ENCODE measurements at places on chromosomes 11 and 22.

DNA sequence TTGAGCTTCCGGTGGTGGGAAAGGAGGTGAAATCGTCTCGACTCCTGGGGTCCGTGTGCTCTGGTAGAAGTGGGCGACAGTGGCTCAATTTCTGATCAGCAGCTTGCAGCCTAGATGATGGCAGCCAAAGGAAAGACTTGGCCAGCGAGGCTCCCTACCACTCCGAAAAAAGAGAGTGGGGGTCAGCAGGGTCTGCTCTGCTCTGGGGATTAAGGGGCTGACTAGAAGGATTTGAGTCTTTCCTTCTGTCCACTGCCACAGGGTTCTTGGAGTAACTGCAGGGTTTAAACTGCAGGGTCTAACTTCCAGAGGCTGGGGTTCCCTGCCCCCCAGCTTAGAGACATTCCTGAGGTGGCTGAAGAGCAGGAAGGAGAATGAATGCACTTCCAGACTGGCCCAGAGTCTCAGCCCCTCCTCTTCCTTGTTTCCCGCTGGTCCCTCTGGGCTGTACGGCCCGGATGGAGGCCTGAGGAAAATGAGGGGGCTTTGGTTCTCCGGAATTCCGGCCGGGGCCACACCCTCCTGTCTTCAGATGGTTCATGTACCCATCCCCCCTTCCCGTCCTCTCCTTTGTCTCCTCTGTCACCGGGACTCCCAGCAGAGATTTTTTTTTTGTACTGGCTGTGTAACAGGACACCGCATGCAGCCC is 907 bp downstream of the SERPINH1 start:
- no peak for DNase-seq

DNA sequence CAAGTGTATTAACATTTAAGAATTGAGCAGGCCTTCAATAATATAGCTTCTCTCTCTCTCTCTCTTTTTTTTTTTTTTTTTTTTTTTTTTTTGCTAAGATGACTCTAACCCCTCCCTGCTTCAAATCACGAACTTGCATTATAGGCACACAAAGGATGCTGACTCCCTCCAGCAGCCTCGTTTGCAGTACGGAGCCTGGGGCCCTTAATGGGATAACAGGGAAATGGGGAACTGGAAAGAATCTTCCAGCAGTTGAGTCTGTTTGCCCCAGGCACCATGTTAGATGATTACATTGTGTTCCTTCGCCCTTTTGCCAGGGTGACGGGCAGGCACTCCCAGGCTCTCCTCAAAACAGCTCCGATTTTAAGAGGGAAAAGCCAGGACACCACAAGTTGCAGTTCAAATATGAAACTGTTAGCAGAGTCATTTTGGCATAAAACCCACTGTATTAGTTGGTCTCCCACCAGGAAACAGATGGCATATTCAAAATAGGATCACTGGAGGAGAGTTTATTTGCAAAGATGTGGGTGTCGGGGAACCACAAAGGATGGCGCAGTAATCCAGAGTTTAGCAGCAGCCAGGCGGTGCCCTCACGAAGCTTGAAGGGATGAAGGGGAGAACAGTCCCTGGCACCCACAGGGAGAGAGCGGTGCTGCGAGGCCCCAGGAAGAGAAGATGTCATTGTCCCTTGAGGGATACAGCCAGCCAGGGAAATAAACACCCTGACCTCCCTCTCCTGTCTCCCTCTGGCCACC is 26.5 kb upstream of the TREH start:
- DNase-seq, result no peak

- DNase-seq, result no peak
These were observed 12.4 kb upstream of the HTATIP2 start for GRCh38 chr11:20351136-20351535.

- DNase-seq, result no peak
These were observed 1374.9 kb downstream of the BRD1 start for GRCh38 chr22:48452766-48453165.

DNA sequence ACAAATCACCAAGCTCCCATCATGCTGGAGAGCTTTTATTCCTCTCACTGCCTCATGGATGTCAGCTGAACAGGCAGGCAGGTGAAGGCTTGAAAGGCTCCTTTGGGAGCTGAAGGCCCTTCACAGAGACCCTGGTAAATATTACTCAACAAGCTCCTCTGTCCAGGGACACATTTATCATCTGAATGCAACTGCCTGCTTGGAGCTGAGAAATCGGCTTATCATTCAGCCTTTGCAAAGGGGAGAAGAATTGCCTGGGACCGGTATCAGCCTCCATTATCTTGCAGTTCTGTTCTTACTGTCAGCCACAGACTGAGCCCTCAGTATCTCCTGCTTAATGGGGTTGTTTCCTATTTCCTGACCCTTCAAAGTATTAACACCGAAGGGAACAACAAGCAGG is 113.8 kb upstream of the PITPNB start:
- no peak for DNase-seq

GRCh38 chr22:17085277-17086181 is 729 bp downstream of the IL17RA start:
- DNase-seq, result no peak

DNA sequence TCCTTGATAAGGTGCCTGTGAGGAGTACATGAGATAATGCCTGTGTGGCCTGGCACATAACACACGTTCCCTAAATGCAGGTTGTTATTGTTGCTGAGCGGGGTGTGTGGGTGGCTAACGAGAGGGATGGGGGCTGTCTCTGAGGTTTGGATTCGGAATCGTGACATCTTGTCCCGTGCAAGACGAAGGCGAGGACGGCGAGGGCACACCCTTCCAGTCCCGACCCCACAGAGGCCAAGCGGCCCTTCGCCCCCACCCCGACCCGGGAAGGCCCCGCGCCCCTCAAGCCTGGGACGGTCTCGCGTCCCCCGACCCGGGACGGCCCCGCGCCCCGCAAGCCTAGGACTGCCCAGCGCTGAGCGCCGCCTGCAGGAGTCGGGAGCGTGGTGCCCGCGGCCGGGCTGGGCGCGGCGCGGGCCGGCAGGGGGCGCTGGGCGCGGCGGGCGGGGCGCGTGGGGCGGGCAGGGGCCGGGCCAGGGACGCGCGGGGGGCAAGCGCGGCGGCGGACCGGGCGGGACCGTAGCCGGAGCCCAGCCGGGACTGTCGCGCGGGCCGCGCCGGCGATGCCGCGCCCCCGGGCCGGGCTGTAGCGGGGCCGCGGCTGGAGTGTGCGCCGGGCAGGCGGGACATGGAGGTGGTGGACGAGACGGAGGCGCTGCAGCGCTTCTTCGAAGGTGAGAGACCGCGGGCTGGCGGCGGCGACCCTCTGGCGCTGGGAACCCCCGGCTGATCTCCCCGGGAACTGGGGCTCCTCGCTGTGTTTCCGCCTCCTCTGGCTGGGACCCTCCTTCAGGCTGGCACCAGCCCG is at the start of gene MYRF:
Gene MYRF, plus strand, starts transcription at position 520 of the 808 bp plus-strand sequence. Its CDS starts 109 bp downstream, at position 629.
- peak; percentile 43 for DNase-seq

DNA sequence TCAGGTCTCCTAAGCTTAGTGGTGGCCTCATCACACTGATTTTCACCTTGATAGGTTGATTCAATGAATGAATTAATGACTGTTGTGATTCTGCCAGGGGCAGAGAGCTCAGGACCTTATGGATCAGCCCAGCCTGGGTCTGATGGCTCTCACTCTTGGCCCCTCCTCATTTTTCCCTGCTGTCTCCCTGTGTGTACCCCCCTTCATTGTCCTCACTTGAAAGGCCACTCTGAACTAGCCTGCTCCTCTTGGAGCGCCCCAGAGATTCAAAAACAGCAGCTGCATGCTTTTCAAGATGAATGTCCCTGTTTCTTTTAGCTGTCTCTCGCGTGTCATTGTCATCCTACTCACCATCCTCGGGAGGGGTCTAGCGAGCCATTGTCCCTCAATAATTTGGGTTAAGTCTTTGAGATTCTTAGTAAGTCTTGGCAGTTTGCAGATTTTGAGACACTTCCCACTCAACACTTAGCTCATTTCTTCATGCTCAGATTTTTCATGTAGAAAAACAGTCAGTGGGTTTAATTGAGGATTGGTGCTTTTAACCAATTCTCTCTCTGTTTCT is 42.5 kb upstream of the MICAL2 start:
- no peak for DNase-seq

- no peak for DNase-seq
These were observed 89.3 kb downstream of the BCR start for GRCh38 chr22:23269441-23270211.

DNA sequence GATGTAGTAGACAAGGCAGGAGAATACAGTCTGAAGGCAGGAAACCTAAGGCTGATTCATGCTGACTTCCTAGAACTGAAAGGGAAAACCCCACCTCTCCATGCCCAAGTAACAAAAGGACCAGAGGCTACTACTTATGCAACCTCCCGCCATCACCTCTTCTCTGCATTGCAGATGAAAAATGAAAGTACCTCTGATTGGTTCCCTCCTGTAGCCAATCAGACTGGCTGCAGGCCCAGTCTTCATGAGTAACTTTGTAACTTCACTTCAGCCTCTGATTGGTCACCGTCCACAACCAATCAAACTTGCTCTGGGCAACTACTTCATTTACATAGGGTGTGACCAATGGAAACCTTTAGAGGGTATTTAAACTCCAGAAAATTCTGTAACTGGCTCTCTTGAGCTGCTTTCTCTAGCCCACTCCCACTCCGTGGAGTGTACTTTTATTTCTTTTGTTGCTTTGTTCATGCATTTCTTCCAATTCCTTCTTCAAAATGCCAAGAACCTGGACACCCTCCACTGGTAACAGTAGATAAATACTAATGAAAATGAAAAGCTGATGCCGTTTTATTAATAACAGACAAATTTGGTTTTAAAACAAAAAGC is 5.2 kb upstream of the MAP6 start:
- DNase-seq, result no peak

DNA sequence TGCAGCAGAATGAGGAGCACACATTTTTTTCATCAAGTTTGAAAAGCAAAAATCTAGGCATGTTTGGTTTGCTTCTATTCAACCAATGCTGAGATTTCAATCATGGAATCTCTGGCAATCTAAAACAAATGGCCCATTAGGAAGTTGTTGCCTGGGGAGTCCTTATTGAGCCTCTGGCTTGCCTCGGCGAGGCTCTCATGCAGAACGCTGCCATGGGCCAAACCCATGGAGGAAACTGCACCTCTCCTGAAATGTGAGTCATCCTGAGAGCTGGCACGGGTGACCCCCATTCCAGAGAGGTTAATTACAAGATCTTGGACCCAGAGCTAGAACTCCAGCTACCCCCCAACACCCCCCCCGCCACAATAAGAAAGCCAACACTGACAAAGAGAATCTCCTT is 80.7 kb downstream of the MN1 start:
- no peak for DNase-seq

DNA sequence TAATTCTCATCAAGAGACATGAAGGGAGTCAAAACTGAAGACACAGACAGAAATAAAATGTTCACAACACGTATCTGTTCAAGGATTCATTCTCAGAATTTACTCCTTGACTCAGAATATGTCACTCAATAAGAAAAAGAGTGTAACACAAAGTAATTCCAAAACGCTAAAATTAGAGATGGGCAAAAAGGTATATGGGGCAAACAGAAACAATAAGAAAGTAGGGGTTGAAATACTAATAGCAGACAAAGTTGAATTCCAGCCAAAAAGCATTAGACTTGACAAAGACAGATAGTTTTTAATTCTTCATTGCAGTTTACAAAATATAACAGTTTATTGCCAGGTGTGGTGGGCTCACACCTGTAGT is 26.7 kb downstream of the GNB1L start:
- DNase-seq, result no peak

GRCh38 chr11:120816711-120817110 is 207.2 kb upstream of the TBCEL start:
- DNase-seq, result no peak

- DNase-seq, result no peak
These were observed 3.5 kb upstream of the MRPL48 start for GRCh38 chr11:73784080-73784634.

DNA sequence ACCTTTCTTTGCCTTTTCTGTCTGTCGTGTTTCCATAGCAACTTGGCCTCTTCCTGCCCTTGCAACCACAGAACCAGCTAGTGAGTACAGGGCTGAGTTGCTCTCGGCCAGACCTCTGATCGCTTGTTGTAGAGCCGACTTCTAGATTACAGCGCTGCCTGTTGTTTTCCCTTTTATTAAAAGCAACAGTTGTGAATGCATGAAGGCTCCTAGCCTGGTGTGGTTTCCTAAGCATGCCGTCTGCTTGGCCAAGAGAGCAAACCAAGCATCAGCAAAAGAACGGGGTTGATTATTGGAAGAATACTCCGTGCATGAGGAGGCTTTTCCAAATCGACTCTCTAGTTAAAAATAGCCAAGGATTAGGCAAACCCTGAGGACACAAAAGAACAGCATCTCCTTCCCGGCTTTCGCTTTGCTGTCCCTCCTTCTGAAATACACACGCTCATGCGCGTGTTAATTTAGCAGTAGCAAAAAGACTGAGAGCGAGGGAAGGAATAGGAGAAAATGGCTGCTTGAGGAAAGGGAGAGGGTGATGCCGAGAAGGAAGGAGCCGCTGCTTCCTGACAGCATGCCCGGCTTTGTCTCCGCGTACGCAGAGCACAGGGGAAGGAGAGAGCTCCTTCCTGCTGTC is 71.5 kb upstream of the TTC12 start:
- no peak for DNase-seq

GRCh38 chr22:34904486-34904885 is 161.5 kb upstream of the ISX start:
- DNase-seq, result no peak

Measured in activated gamma-delta T cell treated with anti-CD3 and anti-CD28 coated beads, Interleukin-2, amount 50 U/mL, for 16 hours (primary cell).